ENCODE measurements at places on chromosomes 7 and 10. TPM values are rescaled to one million over a fixed set of nuclear protein-coding genes. Genes with fewer than 3 reads are reported as not detected.

The C10orf53 gene
- not detected for total RNA-seq

- DNase-seq: no peak
Measured at GRCh38 chr7:50677638-50677996, 105.1 kb downstream of the GRB10 start.

DNA sequence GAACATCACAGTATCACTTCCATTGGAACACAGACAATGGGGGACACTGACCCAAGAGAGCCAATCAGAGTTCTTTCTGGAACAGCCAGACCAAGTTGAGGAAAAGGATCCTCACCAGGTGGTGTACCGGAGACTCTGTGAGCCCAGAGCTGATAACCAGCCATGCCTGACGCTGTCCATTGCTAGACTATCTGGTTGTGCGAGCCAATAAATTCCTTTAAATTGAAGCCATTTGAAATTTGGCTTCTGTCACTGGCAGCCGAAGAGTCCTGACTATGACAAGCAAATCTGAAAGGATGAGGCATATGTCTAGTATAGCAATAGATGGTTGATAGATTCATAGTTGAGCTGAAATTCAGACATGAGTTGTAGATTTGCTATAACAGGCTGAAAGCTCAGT is 3.1 kb upstream of the LHPP start:
- no peak for DNase-seq

DNA sequence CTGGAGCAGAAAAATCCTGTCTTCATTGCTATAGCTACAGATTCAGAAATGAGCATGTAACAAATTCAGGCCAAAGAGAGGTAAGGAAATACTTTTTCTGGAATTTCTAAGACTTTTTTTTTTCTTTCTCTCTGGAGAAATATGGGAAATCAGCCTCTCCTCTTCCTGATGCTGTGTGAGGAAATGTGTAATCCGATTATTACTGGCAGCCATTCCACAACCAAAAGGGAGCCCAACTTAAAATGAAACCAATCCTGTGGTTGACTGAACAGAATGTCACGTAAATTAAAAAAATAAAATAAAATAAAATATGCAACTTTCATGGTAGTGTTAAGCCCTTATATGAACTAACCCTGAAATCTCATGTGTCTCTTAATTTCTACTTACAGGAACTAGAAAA is 10.7 kb upstream of the POT1 start:
- DNase-seq: no peak

DNA sequence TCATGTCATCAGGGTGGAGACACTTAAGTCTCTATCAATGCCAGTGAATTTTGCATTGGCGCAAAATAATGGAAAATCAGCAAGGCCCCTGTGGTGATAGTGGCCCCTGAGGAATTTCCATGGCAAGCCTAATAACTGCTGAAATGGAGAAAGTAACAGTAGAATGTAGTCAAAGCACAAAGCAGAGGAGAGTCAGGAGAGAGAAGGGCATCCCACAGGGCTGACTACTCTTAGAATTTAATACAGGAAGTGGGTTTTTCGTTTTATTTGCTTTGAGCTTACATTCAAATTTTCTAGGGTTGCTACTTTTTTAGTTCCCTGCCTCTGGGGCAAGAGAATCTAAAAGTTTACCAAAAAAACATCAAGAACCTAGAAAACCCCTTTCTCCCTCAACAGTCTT is 39.0 kb downstream of the BZW2 start:
- DNase-seq: peak; percentile 32

All from CD4-positive, CD25-positive, alpha-beta regulatory T cell (primary cell).